Cortex of kidney (tissue), 1 donor: ENCODE measurements at places on chromosomes 3 and 15.

DNA sequence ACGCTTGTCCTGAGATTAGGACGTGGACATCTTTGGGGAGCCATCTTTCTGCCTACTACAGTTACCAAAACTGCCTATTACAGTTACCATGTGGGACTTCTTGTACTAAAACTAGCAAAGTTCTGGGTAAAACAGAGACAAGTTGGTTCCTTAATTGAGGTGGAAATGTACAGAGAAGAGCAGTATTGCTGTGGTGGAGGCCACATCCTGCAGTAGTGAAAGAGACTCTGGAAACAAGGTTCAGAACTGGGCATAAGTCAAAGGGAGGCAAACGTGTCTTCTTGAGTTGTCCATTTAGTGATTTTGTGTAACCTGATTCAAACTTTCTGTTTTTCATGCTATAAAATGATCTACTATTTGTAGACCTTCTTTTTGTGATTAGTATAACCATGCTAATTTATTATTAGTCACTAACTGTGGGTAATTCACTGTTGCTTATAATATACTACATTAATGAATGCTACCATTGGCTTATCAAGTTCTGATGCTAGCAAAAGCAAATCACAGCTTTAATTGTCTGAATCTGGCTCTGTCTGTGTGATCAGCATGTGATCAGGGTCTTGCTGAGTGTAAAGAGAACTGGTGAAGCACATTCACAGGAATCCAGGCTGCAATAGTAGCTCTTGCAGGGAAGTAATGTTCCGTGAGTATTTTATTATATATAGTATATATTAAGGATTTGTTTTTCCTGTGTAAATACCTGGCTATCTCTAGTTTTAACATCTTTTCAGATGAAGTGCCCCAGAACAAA is 207.9 kb upstream of the GAP43 start:
- no peak for DNase-seq

DNA sequence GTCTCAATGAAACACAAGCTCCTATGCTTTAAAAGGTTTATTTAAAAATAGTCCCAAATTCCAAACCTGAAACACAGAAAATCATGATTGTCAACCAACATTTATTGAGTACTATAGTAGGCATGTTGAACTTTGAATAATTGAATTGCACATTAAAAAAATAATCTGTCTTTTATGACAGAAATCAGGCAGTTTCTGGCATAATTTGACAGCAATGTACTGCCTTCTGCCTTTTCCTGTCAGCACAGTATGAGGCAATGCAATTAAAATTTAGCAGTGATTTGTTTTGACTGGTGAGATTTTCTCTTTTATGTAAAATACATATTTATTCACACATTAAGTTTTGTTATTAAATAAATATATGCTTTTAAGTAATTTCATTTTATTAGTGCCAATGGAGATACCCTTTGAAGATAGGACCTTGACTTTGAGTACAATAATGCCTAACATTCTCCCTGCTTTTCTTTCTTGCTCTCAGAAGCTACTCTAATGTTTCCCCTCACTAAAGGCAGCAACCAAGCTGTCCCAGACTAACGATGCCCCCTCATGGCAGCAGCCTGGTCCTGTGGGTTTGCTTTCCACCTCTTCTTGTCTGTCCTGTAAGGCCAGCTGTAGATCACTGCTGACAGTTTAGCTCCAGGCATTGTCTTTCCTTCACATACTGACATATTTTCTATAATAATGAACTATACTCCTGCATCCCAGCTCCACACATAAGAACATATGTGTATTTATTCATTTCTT is 346.7 kb downstream of the IL20RB start:
- DNase-seq, result no peak

DNA sequence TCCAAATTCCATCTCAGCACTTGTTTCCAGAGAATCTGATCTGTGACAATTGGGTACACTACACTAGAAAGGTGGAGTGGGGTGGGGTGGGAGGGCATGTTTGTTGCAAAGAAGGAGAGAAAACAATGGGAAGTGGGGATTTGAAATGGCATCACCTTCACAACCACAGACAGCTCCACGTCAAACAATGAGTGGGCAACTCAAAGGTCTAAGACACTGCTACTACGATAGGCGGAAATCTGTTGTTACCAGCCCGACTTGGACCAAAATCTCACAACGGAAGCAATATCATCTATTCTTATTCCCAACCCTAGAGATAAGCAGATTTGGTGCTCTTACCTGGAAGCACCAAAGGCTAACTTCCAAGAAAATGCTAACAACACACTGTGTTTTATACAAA is 3.3 kb downstream of the CYP19A1 start:
- no peak for DNase-seq

DNA sequence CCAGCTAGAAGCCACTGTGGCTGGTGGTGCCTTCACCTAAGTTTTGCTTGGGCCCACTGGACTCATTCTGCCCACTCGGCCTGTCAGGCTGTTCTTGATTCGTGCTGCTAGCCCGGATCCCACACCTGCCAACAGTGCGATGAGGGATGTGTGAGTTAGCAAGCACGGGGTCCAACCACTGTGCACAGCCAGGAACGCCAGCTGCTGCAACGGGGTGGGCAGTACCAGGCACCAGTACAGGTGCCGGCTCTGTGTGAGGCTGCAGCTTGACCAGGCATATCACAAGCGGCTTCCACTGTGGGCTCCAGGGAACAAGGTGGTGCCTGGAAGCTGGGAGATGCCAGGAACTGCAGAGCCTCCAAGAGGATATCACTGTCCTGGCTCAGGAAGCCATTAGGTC is 481.2 kb downstream of the OTOL1 start:
- no peak for DNase-seq

GRCh38 chr3:3305084-3305483 is 125.6 kb upstream of the CRBN start:
- no peak for DNase-seq

DNA sequence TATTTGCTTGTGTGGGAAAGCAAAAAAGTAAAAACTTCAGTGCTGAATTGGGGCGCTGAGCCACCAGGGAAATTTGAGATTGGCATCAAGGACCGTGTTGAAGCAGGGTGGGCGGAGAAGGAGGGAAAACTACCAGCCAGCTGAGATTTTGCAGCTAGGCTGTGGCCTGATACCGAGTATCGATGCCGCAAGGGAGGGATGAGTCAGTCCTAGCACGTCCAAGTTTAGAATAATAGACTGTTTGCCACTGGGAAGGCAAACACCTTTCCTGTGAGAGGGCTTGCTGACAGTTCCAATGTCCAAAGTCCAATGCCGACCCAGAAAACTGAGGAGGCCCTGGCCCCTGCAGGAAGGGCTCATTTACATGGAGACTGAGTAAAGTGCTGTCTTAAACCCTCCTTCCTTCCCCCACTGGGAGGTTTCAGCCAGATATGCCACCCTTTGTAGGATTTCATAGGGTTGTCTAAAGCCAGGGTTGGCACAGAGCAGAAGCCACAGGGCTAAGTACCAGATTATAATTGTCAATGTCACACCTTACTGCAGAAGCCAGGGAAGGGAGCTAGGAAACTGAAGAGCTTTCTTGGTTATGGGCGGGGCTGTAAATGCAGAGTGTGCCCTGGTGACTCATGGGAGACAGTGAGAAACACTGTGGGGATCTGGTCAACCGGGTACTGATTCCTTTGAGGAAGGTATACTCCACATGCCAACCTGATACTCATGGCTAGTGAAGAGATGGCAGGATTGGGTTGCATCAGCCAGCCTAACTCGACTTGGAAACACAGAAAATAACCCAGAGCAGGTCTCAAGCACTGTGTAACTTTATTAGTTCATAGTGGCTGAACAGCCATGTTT is 28.4 kb upstream of the PIK3CB start:
- DNase-seq, result no peak

DNA sequence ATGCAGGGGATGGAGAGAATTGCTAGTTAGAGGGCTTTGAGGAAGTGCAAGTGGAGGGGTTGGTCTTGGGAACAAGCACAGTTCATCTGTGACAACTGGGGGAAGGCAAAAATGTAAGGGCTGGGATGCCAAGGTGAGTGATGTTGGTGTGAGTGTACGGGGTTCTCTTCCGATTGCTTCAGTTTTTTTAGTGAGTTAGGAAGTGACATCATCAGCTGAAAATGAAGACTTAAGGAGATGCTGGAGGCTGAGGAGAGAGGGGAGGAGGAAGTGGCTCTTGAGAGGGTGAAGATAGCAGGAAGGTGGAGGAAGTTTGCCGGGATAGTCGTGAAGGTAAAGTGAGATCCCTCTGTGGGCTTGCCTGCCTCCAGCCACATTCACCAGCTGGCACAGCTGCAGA is 12.7 kb downstream of the TICRR start:
- DNase-seq, result no peak

DNA sequence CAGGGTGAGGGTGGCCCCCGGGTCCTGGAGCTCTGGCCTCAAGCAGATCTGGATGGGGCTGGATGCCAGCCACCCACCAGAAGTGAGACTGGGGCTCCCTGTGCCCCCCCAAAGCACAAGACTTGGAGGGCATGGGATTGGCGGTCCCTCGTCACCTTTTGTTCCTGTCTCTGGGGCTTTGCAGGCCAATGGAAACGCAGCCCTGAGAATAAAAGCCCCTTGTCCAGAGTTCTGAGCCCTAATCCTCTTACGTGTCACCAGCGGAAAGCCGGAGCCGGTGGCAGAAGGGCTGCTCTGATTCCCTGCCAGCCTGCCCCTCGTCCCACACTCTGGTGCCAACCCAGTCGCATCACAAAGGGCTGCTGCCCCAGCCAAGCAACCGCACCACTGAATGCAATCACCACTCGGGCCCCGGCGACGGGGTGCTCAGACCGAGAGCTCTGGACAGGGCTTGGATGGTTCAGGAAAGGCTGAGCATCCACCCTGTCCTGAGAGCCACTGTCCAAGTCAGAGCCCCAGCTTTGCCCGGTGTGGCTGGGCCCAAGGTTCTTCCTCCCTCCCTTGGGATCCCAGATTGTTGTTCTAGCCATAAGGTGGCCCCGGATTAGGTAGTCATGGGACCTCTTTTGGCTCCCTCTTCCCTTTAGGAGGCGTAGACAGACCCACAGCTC is 22.8 kb upstream of the ELP6 start:
- no peak for DNase-seq

GRCh38 chr3:127758013-127758412 is 64.3 kb downstream of the MGLL start:
- no peak for DNase-seq

DNA sequence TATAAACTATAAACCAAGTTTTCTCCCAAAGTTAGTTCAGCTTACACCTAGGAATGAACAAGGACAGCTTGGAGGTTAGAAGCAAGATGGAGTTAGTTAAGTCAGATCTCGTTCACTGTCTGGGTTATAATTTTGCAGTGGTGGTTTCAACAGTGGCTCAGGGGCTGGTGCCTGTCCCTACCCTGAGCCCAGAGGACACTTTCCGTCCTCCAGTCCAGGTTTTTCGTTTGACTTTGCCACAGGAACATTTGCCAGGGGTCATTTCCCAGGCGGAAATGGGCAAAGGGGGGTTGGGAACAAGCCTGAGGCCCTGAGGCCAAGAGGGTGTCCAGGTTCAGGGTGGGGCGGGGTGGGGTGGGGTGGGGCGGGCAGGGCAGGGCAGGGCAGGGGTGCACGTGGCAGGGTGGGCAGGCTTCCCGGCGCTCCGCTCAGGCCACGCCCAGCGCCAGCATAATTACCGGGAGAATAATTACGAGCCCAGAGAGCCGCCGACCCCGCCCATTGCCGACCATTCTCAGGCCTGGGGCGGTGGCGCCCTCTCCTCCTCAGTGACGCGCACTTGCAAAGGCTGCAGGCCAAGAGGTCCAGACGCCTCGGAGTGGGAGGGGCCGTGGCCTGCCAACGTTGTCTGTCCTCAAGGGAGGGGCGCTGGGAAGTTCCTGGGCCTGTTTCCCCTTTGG is 70.4 kb downstream of the KLF13 start:
- no peak for DNase-seq

GRCh38 chr15:77786181-77786890 is 153.6 kb upstream of the LINGO1 start:
- DNase-seq, result no peak

DNA sequence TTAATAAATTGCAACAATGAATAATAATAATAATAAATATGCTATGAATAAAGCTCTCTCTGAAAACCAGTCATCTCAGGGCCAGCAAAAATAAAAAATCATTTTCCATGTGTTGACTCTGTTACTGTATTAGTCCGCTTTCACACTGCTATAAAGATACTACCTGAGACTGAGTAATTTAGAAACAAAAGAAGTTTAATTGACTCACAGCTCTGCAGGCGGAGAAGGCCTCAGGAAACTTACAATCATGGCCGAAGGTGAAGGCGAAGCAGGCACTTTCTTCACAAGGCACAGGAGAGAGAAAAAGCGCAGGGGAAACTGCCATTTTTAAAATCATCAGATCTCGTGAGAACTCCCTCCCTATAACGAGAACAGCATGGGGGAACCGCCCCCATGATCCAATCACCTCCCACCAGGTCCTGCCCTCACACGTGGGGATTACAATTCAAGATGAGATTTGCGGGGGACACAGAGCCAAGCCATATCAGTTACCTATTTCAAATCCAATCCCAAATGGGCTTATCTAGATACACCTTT is 224.1 kb downstream of the IGSF11 start:
- DNase-seq, result no peak

GRCh38 chr3:39149059-39149455 is 4.3 kb downstream of the CSRNP1 start:
- no peak for DNase-seq

- no peak for DNase-seq
These were observed 185.2 kb downstream of the FOXP1 start for GRCh38 chr3:71398157-71398836.

DNA sequence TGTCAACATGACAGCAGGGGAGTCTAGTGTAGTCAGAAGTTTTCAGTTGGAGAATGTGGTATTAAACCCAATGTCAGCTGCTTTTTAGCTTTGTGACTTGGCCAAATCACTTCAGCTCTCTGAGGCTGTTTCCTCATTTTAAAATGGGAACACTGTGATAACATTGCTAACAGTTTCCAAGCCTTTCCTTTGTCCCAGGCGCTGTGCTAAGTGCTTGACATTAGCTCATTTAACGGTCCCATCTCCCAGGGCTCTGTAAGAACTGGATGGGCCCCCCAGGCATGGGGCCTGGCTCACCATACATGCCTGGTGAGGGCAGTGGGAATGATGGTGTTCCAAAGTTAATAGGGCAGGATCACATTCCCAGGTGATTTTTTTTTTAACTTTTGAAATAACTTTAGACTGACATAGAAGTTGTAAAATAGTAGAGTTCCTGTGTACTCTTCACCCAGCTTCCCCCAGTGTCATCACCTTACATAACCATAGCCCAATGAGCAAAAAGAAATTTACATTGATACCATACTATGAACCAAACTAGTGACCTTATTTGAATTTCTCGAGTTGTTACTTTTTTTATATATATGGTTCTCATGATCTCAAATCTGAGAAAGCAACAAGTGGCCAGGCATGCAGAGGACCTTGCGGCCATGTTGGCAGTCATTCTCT is 7.7 kb downstream of the RASL12 start:
- no peak for DNase-seq
